Ascending aorta (tissue), 2 donors: ENCODE measurements at places on chromosomes 4 and X.

- H3K4me1 ChIP-seq = no peaks in the 10 kb centered on the region
- H3K4me3 ChIP-seq = no peak overlapping the region
- no peaks in the 10 kb centered on the region for H3K27me3 ChIP-seq
- no peak overlapping the region for H3K27ac ChIP-seq
Observed at GRCh38 chr4:118340109-118340508, 12.7 kb downstream of the PRSS12 start.

DNA sequence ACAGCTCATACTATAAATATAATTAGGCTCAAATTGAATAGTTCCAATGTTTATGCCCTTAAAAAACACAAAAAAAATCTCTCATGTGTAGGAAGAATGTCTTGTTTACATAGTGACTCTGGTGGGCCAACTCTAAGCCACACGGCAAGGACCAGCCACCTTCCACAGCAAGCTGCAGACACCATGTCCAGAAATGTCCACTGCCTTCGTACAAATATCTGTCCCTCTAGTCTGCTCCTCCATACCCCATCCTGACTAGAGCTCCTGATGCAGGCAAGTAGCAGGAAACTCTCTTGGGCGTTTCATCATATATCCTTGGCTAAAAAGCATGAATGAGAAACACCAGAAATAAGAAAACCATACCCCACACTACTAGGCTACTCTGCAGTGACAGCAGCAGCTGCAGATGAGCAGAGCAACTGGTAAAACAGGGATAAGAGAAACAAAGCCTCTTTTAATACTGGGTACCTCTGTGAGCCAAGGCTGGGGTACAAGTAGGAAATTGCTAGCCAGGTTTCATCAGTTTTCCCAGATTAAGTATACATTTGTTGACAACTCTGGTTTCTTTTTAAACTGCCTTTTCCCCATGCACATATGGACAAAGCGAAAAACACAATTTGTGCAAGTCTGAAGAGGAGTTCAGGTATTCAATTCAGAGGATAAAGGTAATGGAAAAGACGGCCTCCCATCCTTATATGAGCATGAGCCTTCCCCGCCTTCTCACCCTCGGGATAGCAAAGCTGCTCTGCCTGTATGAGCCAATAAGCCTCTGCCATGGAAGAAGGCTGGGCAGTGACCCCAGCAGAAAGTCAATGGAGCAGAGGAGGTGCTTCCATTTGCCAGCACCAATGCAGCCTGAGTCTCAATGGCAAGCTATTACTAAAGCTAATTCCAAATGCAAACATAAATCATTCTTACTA is 245.4 kb downstream of the DCLK2 start:
- no peak for DNase-seq
- no peaks in the 10 kb centered on the region for H3K27me3 ChIP-seq
- peaks cover 2% of the 10 kb centered on the region for H3K4me1 ChIP-seq
- no peak overlapping the region for H3K27ac ChIP-seq
- H3K36me3 ChIP-seq = no peaks in the 10 kb centered on the region
- H3K4me3 ChIP-seq = no peak overlapping the region

DNA sequence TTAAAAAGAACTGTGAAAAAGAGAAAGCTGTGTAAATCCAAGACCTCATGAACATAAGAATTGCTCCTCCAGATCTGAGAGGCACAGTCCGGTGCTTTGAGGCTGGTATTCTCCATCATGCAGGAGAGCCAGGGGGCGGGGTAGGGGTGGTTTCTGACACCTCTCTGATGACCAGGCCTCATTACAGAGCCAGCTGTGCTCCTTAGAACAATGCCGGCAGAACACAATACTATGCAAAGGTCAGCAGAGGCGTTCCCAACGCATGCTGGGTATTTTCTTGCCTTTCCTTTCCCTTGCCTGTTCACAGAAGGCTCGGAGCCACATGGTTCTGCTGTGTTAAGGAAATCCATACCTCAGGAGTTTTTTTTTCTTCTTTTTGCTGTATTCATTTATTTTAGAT is 91.2 kb upstream of the SOD3 start:
- no peak overlapping the region for H3K4me3 ChIP-seq
- DNase-seq = no peak
- no peaks in the 10 kb centered on the region for H3K4me1 ChIP-seq
- H3K27me3 ChIP-seq = no peaks in the 10 kb centered on the region
- no peaks in the 10 kb centered on the region for H3K36me3 ChIP-seq
- H3K27ac ChIP-seq = no peak overlapping the region

GRCh38 chrX:98637451-98637850 is 1753.7 kb downstream of the RPA4 start:
- H3K4me1 ChIP-seq = no peaks in the 10 kb centered on the region
- no peak overlapping the region for H3K27ac ChIP-seq
- H3K36me3 ChIP-seq = no peaks in the 10 kb centered on the region
- no peak overlapping the region for H3K4me3 ChIP-seq

GRCh38 chr4:6513678-6514077 is 41.3 kb upstream of the PPP2R2C start:
- H3K4me1 ChIP-seq = no peaks in the 10 kb centered on the region
- no peaks in the 10 kb centered on the region for H3K27me3 ChIP-seq
- no peak overlapping the region for H3K27ac ChIP-seq

- H3K36me3 ChIP-seq = no peaks in the 10 kb centered on the region
- no peak overlapping the region for H3K27ac ChIP-seq
- no peak for DNase-seq
- H3K4me3 ChIP-seq = no peak overlapping the region
- no peaks in the 10 kb centered on the region for H3K27me3 ChIP-seq
- H3K4me1 ChIP-seq = no peaks in the 10 kb centered on the region
Observed at GRCh38 chr4:148557793-148558192, 115.6 kb upstream of the NR3C2 start.

- H3K4me3 ChIP-seq = no peak overlapping the region
- no peak for DNase-seq
- no peak overlapping the region for H3K27ac ChIP-seq
- H3K36me3 ChIP-seq = no peaks in the 10 kb centered on the region
Observed at GRCh38 chr4:35965300-35965699, 279.0 kb downstream of the ARAP2 start.

- H3K36me3 ChIP-seq = no peaks in the 10 kb centered on the region
- no peak overlapping the region for H3K4me3 ChIP-seq
- H3K4me1 ChIP-seq = no peaks in the 10 kb centered on the region
- H3K27me3 ChIP-seq = no peaks in the 10 kb centered on the region
- DNase-seq = no peak
- H3K27ac ChIP-seq = no peak overlapping the region
Observed at GRCh38 chr4:83231620-83232076, 53.0 kb downstream of the COQ2 start.

DNA sequence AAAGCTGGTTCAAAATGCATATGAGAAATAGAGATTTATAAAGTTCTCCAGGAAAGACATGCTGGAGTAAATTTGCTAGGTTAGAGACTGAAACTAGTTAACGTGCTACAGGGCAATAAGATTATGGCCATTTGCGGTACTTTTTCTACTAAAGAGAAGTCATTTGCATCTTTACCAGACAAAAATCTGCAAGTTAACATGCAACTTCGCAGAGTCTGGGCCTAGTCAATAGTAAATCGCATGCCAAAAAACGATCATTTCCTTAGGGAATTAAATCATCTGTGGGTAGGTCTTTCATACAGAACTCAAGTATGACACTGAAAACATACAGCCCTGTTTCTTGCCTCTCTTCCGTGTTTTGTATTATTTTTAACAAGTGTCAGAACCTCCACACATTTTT is 32.8 kb upstream of the REST start:
- H3K36me3 ChIP-seq = no peaks in the 10 kb centered on the region

DNA sequence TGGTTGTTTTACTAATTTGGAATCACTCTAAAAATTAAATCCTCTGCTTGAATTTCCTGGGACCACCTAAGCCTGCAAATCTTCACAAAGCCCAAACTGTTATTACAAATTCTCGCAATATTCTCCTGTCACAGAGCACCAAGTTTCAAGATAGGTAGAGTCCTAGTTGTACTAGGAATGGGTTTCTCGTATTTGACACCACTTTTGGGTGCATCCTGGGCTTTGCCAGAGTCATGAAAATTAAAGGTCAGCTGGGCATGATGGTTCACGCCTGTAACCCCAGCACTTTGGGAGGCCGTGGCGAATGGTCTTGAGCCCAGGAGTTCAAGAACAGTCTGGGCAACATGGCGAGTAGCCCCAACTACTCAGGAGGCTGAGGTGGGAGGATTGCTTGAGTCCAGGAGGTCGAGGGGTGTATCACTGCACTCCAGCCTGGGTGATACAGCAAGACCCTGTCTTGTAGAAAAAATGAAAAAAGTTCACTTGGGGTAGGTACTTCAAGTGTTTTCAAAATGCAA is 30.6 kb upstream of the MANBA start:
- DNase-seq = no peak
- H3K27ac ChIP-seq = no peak overlapping the region
- peaks cover 22% of the 10 kb centered on the region for H3K36me3 ChIP-seq
- H3K4me3 ChIP-seq = no peak overlapping the region

DNA sequence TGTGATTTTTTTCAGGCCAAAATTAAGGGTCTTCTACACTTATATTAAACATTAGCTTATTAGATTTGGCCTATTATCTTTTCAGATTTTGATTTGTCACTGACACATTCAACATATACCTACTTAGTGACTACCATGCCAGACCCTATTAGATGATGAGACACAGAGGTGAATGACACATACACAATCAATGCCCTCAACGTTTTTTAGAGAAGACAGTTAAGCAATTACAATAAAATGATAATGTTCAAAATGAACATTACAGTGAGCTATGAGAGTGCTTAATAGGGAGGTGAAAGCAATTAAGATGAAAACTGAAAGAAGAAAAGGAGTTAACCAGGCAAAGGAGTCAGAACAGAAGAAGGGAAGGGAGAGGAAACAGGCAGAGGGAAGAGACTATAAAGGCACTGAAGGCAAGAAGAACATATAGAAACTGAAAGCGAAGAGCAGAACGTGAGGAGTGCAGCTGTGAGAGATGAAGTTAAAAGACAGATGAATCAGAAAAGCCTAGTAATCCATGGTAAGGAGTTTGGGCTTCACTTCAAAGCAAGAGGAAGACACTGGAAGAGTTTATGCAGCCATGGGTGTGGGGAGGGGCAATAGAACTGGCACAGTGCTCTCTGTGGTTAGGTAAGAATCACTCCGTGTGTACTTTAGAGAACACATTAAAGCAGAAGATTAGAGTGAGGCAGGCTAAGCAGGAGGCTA is 119.0 kb downstream of the REELD1 start:
- no peak overlapping the region for H3K27ac ChIP-seq
- H3K27me3 ChIP-seq = no peaks in the 10 kb centered on the region
- H3K36me3 ChIP-seq = no peaks in the 10 kb centered on the region
- peaks cover 5% of the 10 kb centered on the region for H3K4me1 ChIP-seq
- DNase-seq = no peak

GRCh38 chrX:10972706-10973105 is 138.4 kb upstream of the HCCS start:
- no peaks in the 10 kb centered on the region for H3K27me3 ChIP-seq
- peaks cover 2% of the 10 kb centered on the region for H3K4me1 ChIP-seq
- H3K4me3 ChIP-seq = no peak overlapping the region

GRCh38 chrX:79719568-79720231 is 294.9 kb upstream of the TBX22 start:
- no peaks in the 10 kb centered on the region for H3K27me3 ChIP-seq
- DNase-seq = no peak
- H3K4me1 ChIP-seq = no peaks in the 10 kb centered on the region

- H3K27ac ChIP-seq = no peak overlapping the region
- H3K4me1 ChIP-seq = no peaks in the 10 kb centered on the region
- DNase-seq = no peak
Observed at GRCh38 chr4:1801286-1801958, 8.3 kb downstream of the FGFR3 start.

DNA sequence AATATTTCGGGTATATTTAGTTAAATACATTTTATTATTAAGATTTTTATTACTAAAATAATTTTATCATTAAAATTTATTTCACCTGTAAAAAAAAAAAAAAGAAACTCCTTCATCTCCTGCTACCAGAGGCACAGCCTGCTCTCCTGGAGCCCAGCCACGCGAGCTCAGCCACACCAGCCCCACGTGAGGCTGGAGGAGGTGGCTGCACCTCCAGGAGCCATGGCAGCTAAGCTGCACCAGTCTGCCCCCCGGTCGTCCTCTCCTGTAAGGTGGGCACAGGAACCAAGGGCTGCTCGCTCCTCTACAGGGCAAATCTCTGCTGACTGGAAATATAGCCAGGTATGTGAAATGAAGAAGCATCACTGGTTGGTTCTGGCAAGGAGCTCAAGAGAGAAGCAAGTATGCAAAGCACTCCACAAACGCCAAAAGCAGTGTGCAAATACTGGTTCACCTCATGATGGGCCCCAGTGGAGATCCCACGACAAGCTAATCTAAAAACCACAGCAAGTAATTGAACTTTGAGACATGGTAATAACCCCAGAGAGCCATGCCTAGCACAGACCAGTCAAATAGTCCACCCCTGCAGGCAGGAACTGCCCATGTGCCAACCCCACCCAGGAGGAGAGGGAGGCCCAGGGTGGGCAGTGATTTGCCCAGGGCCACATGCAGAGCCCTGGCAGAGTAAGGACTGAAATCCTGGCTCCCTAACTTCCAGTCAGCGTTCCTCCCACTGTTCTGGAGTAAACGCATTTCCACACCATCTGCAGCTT is 90.1 kb downstream of the WFS1 start:
- H3K27me3 ChIP-seq = no peaks in the 10 kb centered on the region
- no peak overlapping the region for H3K27ac ChIP-seq
- no peak for DNase-seq
- H3K36me3 ChIP-seq = no peaks in the 10 kb centered on the region

DNA sequence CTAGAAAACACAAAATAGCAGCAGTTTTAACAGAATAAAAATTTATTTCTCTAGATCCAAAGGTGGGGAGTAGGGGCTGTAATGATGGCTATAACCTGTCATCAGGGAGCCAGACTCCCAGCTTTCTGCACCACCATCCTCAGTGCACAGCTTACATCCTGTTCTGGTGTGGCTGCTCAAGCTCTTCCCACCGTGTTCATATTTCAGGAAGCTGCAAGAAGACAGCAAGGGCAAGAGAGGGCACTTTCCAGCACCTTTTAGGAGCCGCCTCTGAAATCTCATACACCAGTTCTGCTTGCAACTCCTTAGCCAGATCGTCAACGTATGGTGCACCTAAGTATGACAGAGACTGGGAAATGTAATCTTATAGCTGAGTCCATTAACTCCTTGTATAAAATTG is 253.7 kb downstream of the CENPC start:
- DNase-seq = no peak
- H3K4me1 ChIP-seq = no peaks in the 10 kb centered on the region
- H3K36me3 ChIP-seq = no peaks in the 10 kb centered on the region
- no peak overlapping the region for H3K27ac ChIP-seq
- H3K4me3 ChIP-seq = no peak overlapping the region
- H3K27me3 ChIP-seq = no peaks in the 10 kb centered on the region

DNA sequence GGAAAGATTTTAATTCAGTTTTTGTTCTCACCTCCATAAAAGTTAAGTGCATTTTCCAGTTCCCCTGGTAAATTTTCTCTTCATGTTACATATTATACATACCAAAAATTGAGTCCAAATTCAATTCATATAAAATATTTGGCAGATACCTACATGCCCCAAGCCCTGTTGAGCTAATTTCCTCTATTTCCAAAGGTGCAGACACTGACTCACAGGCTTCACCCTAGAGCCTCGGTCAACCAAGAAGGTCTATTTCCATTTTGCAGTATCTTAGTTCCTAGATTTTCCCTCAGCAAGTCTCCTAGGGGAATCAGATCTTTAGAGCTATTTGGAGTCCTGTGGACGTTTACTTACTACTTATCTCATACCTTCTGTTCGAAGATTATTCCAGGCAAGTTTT is 174.4 kb downstream of the TSPAN5 start:
- H3K4me3 ChIP-seq = no peak overlapping the region
- no peaks in the 10 kb centered on the region for H3K36me3 ChIP-seq
- no peaks in the 10 kb centered on the region for H3K4me1 ChIP-seq
- H3K27me3 ChIP-seq = no peaks in the 10 kb centered on the region
- H3K27ac ChIP-seq = no peak overlapping the region
